ENCODE measurements at places on chromosomes 13 and 19.

DNA sequence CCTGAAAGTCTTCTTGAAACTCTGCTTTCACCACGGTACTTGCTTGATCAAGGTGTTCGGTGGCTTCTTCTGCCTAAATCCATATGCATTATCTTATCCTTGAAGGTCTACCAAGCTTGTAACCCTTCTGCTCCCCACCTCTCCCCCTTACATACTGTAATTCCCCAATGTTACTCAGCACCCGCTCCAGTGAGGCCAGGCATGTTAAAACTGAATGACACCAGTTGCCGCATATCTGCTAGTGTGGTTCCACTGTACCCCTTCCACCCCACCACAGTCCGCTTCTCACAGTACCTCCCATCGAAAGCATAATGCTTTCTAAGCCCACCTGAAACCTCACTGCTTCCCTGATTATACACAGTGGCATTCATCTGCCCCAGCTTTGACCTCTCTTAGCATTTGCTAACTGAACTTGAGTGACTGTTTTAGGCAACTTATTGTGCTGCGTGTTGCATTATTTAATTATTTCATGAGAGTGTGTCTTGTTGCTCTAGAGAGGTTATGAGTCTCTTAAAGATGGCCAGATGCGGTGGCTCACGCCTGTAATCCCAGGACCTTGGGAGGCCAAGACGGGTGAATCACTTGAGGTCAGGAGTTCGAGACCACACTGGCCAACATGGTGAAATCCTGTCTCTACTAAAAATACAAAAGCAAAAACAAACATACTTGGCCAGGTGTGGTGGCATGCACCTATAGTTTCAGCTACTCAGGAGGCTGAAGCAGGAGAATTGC, 87.6 kb upstream of the MBNL2 start:
- no peak for DNase-seq

DNA sequence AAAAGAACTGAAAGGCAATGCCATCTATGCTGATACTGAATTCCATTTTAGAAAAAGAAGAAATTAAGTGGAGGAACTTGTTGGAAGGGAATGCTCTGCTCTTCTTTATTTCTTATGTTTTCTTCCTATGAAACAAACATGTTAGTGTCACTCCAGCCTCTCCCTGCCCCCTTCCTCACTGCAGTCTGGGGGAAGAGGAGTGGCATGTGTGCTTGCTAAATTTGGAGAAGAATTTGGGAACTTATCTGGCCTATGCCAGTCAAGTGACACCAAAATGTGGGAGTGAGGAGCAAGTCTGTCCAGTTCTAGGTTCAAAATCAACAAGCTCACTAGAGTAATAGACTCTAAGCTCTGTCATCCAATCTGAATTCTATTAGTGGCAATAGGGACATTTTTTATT, 214.6 kb downstream of the RBM26 start:
- no peak for DNase-seq

DNA sequence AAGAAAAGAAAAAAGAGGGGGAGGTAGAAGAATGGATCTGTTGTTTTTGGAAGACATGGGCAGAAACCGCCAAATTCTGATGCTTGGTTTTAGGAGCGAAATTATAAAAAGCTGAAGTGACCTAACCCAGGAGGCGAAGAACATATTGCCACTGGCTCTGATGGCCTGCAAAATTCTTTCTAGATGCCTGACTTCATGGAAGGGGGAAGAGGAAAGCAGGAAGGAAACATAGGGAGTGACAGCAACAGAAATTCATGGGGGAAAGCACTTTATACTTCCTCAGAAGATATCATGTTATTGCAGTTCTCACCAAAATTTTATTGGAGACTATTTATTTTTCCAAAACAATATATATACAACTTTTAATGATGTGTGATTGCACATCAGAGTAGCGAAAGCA, 213.5 kb downstream of the DLEU7 start:
- DNase-seq: no peak

DNA sequence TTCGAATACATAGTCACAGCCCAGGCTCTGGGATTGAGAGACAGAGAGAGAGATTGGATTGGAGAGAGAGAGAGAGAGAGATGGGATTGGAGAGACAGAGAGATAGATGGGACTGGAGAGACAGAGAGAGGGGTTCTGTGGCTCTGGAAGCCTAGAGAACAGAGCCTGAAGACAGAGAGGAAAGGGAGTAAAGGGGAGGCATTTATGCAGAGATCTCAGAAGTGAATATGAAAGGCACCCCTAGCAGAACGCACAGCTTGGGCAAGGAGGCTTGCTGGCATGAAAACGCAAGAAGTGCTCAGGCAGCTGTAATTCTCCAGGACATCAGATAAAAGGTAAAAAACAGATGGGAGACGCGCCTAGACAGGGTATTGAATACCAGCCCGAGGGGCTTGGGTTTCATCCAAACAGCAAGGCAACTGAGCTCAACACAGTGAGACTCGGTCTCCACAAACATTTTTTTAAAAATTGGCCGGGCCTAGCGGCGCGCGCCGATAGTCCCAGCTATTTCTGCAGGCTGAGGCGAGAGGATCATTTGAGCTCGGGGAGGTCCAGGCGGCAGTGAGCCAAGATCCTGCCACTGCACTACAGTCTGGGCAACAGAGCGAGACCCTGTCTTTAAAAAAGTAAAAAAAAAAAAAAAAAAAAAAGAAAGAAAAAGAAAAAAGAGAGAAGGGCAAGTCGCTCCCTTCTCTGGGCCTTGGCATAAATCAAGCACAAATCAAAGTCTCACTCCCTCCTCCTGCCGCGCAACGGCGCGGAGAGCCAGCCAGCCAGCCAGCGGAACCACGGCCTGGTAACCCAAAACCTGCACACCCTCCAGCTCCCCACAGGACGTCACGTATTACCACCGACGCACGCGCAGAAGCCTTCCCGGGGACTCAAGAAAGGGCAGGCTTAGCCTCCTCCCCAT, 774 bp upstream of the PPP2R1A start:
- no peak for DNase-seq

DNA sequence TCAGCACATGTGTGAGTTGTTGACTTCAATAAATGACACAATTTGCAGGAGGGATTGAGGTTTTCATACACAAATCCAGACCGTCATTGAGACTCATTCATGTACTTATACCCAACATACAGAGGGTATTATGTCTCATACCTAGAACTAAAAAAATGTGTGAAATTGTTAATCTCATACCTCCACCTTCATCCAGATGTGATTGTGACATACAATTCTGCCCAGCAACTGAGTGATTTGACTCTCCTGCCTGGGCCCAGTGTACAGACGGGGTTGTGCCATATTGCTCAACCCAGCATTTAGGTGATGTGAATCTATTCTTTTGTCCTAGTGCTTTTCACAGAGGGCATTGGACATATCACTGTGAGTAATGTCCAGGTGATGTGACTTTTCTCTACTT, 12.6 kb upstream of the ZNF681 start:
- no peak for DNase-seq

- DNase-seq: peak; percentile 65
These were observed at the start of gene ARHGEF1 for GRCh38 chr19:41882568-41883462. Gene ARHGEF1, plus strand, starts transcription at chr19:41883184. Its CDS starts 4,899 bp downstream, at chr19:41888083.

- no peak for DNase-seq
These were observed 18.2 kb upstream of the PTBP1 start for GRCh38 chr19:778910-779653.

- DNase-seq: no peak
These were observed 36.1 kb downstream of the RCBTB1 start for GRCh38 chr13:49549289-49549688.

- no peak for DNase-seq
These were observed 126.1 kb upstream of the MCF2L start for GRCh38 chr13:112842931-112843391.

DNA sequence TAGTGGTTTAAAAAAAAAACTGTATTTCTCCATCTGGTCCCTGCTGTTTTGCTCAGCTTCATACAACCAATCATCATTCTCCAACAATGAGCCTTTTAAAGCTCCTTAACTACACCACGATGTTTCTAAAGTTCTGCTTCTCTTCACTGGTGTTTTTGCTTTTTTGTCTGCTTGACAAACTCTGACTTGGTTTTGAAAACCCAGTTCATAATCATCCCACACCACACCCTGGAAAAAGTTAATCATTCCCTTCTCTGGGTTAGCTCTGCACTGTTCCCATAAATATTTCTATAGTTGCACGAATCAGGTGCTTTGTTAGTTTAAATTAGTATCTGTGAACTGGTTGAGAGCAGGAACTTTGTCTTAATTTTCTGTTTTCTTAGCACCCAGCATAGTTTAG, 217.1 kb downstream of the ENOX1 start:
- no peak for DNase-seq

DNA sequence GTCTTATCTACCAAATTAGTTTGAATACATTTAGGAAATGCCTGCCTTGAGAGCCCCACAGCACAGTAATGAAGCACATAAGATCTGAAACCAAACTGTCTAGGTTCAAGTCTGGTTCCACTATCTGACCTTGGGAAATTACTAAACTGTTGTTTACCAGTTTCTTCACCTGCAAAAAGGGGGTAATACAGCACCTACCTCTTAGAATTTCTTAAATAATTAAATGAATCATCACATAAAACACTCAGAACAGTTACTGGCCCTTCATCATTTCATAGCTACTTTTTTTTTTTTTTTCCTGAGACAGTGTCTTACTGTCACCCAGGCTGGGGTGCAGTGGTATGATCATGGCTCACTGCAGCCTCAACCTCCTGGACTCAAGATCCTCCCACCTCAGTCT, 59.6 kb downstream of the USP12 start:
- no peak for DNase-seq

GRCh38 chr13:95954266-95954665, 98.9 kb downstream of the UGGT2 start:
- DNase-seq: no peak

- no peak for DNase-seq
These were observed 171.2 kb downstream of the TEX29 start for GRCh38 chr13:111491659-111492058.

DNA sequence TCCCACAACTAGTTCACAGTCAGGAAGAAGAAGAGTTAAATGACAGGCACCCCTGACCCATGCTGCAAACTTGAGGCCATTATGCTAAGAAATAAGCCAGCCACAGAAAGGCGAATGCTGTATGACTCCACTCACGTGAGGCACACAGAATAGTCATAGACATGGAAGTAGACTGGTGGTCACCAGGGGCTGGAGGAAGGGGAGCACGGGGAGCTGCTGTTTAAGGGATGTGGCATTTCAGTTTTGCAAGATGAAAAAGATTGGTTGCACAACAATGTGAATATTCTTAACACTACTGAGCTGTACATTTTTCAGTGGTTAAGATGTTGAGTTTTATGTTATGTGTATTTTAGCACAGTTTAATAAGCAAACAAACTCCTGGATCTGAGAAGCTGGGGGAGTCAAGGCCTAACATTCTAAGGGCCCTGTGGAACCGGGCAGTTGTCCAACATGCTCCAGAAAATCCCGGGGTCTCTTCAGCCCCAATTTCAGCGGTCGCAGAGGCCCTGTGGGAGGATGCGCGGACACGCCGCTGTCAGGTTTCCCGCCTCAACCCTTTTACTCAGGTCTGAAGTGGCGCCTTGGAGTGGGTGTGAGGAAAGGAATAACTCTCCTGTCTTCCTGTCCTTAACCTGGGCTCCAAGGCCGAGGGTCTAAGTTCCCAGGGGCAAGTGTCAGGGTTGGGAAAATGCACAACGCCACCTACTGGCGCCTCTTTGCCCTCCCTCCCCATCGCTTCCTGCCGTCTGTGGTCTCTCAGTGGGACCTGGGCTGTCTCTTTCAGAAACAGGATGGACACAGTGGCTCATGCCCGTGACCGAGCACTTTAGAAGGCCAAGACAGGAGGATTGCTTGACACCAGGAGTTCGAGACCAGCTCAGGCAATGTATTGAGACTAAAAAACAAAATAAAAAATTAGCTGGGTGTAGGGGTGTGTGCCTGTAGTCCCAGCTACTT, 4.4 kb upstream of the TMEM272 start:
- DNase-seq: peak; percentile 51

Data from NAMALWA (cell line).